ENCODE measurements at places on chromosomes 13 and 19.
A peak's percentile ranks its signal among the peaks of the same experiment; 100 is the strongest.

GRCh38 chr13:94657167-94657566 lies 55.2 kb downstream of the SOX21 start:
- DNase-seq = no peak

DNA sequence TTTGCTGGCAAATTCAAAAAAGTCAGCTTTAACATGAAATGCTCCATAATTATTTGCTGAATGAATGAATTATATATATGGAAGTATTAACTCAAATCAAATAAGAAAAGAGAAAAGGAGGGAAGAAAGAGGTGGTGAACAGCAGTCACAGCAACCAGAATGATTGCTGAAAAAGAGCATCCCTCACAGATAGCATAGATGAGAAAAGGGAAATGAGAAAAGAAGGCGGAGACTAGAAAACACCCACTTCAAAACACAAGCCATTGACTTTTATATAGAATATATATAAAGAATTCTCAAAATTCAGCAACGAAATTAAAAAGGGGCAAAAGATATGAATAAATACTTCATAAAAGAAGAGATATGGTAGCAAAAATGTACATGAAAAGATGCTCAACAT lies 75.2 kb downstream of the CAB39L start:
- no peak for DNase-seq

GRCh38 chr13:23159760-23160637 lies 20.8 kb upstream of the SGCG start:
- DNase-seq = no peak

DNA sequence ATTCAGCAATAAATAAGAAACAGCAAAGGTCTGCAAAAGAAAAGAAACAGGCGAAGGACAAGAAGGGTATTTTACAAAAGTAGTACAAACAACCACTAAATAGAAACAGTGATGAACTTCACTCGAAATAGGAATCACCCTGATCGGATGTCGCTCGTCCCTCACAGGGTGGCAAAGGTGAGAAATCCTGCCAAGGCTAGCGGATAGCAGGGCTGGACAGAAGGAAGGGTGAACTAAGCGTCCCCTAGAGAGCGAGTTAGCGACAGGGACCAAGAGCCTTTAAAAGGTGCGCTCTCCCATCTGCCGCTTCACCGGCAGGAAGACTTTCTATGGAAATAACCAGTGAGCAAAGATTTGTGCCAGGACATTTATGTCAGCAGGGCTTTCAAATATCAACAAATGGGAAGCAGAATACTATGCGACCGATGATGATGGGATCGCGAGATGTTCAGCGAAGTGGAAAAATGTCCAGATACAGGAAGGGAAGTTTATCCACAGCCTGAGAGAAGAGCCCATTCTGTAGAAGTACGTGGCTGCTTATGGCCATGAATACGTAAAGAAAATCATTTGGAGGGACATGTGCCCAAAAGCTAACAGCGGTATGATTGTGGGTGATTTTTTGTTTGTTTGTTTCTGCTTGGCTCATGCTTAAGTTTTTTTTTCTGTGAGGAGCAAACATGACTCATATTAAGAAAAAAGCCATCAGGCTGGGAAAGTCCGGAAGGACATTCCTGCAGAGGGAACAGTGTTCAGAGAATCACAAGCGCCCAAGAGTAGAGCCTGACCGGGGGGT lies 18.9 kb downstream of the ELAVL1 start:
- no peak for DNase-seq

DNA sequence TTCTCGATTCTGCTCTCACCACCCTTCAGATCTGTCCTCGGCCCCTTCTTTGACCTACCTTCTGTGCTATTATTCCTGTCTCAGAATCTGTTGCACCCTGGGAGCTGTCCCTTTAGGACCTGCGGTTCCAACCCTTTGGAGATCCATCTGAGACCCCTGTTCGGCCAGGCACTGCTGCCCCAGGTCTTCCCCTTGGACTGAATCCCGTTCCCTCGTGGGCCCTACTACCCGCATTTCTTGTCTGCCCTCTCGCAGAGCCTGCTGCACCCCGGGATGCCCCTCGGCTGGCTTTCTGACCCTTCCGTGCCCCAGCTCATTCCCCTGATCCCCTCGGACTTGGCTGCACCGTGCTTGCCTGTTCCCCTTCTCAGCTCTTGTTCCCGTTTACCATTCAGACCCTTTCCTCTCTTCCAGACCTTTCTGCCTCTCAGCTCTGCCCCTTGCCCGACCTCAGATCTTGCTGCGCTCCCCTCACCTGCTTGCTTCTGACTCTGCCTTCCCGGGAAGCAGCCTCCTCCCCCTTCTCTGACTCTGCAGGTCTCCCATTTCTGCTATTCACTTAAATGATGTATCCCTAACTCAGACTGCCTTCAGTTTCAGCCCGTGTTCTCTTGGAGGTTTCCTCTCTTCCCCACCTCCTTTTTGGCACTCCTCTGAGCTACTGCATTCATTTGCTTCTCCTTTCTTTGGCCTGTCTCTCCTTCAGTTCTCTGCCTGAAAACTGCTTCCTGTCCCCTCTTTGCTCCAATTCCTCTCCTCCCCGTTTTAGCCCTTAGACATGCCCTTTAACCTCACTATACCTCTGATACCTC lies 1.1 kb downstream of the ARHGAP35 start:
- no peak for DNase-seq

- DNase-seq = no peak
Measured at GRCh38 chr13:29746148-29746677, 104.2 kb downstream of the UBL3 start.

- peak; percentile 73 for DNase-seq
Measured at GRCh38 chr13:48586591-48587103, 53.8 kb upstream of the RCBTB2 start.

DNA sequence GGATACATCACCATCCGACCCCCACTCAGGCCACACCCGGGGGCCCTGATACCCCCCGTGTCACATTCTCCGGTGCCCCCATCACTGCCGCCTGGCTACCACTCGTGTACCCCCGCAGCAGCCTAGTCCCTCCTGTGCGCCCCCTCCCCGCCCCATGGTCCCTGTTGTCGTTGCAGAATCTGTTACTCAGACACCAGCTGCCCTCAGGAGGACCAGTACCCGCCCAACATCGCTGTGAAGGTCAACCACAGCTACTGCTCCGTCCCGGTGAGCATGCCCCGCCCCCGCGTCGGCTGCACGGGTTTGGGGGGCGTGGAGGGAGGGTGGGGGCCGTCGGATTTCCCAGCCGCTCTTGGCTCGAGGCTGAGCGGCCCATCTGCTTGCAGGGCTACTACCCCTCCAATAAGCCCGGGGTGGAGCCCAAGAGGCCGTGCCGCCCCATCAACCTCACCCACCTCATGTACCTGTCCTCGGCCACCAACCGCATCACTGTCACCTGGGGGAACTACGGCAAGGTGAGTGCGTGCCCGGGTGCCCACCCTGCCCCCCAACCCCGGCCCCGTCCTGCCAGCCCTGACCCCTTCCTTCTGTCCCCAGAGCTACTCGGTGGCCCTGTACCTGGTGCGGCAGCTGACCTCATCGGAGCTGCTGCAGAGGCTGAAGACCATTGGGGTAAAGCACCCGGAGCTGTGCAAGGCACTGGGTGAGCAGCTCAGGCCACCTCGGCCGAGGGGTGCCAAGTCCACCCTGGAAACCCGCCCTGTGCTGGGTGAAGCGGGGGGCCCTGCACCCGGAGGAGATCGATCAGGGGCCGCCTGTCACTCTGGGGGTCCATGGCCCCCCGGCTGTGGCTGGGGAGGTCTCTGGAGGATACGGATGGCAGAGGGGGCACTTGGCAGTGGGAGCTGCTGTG lies 21.1 kb downstream of the PIAS4 start:
- DNase-seq = no peak

DNA sequence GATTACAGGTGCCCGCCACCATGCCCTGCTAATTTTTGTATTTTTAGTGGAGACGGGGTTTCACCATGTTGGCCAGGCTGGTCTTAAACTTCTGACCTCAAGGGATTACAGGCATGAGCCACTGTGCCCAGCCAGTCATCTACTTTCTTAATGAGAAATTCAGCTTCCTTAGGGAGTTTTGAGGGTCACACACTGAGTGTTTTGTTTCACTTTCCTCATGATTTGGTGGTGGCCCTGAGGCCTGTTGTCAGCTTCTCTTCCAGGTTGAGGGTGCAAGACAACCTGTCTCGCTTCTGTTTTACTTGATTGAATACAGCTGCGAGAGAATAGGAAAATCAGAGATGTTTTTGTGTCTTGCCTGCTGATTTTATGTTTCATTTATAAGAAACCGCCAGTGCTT lies 9.9 kb downstream of the FRY start:
- no peak for DNase-seq

DNA sequence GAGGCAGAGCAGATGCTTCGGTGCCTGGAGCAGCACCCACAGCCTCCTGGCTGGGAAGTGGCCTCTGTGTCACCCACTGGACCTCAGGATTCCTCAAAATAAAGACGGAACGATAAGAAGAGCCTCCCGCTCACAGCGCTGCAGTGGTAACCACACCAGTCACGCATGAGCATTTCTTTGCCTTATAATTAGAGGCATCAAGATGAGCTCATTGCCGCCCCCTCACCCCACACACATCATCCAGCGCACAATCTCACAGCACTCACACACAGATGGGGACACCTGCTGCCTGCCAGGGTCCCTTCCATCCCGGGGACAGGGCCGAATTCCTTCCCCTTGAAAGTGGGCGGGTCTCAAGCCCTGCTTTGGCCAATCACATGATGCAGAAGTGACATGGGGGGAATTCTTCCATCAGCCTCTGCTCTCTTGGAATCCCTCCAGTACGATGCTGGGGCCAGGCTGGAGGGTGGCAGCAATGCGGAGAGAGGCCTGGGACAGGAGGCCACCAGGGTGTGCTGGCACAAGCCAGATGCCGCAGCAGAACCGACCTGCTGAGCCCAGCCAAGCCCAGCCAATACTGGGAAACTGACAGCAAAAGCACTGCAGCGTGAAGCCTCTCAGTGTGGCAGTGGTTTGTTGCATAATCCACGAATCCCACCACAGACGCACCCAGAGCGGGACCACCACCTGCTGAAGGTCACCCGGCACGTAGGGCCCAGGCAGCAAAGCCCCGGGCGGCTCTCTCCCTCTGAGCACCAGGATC lies 16.0 kb downstream of the PIP5K1C start:
- DNase-seq = no peak

DNA sequence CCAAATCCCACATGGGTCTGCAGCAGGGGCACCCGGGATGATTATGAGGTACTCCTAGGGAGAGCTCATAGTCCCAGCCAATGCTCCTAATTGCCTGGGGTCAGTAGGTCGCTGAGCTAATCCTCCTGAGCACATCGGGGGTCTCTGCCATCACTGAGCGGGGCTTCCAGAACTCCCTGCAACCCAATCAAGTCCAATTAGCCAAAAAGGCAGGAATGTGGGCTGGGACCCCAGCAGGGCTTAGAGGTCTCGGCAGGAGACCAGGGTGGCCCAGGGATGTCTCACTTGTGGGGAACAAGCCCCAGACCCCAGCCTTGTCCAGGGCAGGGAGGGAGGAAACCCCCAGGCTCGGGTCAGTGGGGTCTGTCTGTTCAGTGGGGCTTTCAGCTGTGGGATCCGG lies 17.1 kb upstream of the CPAMD8 start:
- no peak for DNase-seq

DNA sequence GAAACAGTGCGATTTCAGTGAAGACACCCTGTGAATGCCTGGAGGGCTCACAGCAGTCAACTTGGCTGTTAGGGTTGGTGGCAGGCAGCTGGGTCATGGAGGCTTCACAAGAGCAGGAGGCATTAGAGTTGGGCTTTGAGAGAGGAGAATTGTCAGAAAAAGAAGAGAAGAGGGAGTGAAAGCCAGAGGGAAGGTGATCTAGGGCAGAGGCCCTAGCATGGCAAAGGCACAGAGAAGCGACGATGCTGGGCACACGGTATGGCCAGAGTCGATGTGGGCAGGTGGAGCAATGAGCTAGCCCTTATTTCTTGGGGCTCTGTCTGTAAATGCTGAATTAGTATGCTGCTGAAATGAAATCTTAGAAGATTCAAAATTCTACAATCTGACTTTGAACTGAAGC lies 52.6 kb upstream of the OLFM4 start:
- DNase-seq = no peak

DNA sequence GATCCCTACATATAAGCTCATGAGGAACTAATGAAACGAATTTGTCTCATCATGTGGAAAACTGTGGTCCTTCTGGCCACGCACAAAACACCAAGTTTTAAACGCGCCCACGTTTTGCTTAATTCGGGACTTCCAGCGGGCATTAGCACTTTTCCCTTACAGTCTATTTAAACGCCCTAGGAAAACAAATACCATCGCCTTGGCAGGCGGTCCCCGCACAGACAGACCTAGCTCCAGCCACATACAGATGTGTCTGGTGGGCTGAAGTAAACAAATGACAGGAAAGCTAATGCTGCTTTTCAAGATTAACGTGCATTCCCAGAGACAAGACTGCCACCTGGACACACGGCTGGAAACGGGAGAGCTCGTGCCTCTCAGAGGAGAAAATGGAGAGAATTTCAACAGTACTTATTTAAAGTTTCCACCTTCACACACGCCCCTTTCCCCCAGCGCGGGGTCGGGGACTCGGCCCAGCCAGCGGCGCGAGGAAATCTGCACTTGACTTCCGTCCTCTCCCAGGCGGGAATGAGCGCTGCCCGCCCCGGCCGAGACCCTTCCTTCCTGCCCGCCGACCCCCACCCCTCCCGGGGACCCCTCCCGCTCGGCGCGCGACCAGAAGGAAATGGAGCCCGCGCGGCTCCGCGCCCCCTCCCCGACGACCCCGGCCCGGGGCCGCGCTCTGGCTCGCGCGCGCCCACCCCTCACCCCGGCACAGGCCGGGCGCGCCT lies 931 bp downstream of the USP12 start:
- peak; percentile 57 for DNase-seq

DNA sequence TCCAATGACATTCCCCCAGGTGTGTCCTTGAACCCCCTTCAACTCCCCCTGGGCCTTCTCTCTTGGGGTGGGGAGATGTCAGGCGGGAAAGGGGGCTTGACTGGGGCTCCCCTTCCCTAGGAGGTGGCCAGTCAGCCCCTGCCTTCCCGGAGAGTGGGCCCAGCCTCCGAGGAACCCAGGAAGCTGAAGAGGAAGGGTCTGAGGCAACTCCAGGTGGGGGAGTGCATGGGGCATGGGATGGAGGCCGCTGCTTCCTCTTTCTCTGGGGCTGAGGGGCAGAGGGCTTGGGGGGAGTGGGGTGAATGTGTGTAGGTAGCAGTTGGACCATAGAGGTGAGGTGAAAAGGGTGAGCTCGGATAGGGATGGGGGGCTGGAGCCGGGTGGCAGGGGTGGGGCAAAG lies 2.7 kb upstream of the INAFM1 start:
- DNase-seq = no peak

GRCh38 chr13:33453936-33454335 lies 168.4 kb upstream of the STARD13 start:
- DNase-seq = no peak

DNA sequence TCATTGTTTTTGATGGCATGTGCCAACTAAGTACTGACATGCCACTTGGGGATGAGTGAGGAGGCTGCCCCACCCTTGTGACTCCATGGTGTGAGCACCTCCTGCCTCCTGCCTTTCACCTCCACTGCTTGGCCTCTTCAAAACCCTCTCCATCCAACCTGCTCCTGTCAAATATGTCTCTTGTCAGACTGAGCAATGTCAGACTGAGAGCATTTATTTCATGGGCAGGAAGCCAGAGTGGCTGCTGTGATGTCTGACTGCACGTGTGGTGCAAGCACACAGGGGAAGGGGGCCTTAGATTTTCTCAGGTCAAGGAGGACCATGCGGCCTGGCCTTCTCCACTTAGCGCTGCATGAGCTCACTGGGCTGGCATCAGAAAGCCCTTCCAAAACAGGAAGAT lies 68.3 kb downstream of the STARD13 start:
- DNase-seq = no peak

GRCh38 chr13:78238911-78239310 lies 320.3 kb upstream of the EDNRB start:
- DNase-seq = no peak

GRCh38 chr13:77492982-77493381 lies 42.5 kb upstream of the SCEL start:
- DNase-seq = no peak

Measured in left ventricle myocardium superior (tissue), 1 donor.